Stimulated activated CD4-positive, alpha-beta T cell treated with anti-CD3 and anti-CD28 coated beads, Interleukin-1b, Interleukin-23, amount 100 ng/mL, for 1 hour (primary cell): ENCODE measurements at places on chromosomes 11 and 22.

GRCh38 chr22:19356708-19357269 is 65.3 kb upstream of the CLTCL1 start:
- DNase-seq: no peak

DNA sequence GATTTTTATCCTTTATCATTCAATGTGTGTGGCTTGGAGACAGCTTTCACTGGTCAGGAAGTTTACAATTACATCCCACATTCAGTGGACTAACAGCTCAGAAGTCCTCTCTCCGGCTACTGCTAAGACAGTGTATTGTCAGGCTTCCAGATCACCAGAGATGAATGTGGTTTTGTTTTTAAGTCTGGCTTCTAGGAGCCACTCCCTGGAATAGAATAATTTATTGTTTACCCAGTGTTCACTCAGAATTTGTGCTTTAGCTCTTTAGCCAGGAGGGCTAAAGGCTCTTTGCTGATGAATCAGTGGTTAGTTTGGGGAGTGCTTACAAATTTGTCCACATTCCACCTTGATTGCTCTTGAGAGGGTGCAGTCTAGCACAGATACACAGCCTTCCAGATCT is 26.5 kb downstream of the TRIM77 start:
- no peak for DNase-seq

DNA sequence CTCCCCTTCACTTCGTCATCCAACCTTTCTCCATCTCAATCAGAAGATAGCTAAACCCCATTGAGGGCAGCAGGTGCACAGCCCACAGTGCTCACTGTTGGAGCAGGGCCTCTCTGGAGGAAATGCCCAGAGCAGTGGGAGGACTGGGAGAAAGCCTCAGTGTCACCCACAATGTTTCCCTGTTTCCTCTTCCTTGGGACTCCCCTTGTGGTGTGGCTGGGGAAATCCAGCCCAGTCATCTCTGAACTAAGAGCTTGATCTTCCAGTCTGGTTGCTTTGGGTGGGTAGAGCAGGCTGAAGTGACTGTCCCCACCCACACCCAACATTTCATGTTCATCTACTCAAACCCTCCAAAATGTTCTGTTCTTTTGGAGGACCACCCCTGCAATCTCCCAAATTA is 29.8 kb upstream of the EED start:
- peak; percentile 34 for DNase-seq

DNA sequence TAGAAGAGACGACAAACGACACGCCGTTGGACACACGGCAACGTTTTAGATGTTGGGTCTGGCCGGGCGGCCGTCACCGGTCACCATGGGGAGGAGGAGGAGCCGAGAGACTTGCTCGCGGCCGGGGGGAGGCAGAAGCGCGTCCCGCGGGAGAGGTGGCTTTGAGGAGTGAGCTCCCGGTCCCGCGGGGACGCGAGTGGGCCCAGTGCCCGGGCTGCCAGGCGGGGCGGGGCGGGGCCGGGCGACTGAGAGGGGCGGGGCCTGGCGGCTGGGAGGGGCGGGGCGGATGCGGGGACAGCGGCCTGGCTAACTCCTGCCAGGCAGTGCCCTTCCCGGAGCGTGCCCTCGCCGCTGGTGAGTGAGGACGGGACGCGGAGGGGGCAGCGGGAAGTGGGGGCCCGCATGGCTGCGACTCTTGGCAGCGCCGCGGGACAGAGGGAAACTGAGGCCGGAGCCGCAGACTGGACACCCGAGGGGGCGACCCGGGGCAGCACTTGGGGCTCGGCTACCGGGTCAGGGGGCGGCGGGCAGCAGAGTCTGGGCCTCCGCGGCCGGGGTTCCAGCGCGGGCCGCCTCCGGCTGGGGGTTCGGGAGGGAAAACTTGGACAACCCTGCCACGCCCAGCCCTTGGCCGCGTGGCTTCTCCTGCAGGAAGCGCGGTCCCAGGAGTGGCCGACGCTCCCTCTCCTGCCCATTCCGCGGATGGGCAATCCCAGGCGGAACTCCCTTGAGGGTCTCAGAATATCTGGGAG is at the start of gene TSPO:
TSS of gene TSPO (plus strand) at position 309 of the 752 bp plus-strand sequence. CDS start 7,680 bp downstream, outside the sequence.
- peak; percentile 23 for DNase-seq

GRCh38 chr22:19477321-19478044 is 1.5 kb downstream of the UFD1 start:
- DNase-seq: no peak

DNA sequence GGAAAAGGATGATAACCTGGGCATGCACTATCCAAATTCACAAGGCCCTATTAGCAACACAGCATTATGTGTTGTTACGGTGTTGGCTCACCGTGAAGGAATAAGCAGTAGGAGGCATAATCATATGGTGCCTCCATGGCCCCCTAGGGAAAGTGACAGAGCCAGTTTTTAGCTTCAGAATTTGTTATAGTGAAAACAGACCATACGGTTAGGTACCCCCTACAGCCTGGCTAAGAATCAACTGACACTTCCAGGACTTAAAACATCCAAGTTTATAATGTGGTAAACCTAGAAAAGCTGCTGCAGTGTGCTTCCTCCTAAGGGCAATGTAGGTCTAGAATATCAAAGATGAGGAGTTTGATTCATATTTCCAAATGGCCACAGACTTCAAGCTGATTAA is 30.4 kb downstream of the KIF18A start:
- no peak for DNase-seq

GRCh38 chr11:72468289-72468688 is 34.0 kb upstream of the CLPB start:
- no peak for DNase-seq

- DNase-seq: no peak
Observed at GRCh38 chr11:975827-976226, 50.2 kb downstream of the AP2A2 start.

DNA sequence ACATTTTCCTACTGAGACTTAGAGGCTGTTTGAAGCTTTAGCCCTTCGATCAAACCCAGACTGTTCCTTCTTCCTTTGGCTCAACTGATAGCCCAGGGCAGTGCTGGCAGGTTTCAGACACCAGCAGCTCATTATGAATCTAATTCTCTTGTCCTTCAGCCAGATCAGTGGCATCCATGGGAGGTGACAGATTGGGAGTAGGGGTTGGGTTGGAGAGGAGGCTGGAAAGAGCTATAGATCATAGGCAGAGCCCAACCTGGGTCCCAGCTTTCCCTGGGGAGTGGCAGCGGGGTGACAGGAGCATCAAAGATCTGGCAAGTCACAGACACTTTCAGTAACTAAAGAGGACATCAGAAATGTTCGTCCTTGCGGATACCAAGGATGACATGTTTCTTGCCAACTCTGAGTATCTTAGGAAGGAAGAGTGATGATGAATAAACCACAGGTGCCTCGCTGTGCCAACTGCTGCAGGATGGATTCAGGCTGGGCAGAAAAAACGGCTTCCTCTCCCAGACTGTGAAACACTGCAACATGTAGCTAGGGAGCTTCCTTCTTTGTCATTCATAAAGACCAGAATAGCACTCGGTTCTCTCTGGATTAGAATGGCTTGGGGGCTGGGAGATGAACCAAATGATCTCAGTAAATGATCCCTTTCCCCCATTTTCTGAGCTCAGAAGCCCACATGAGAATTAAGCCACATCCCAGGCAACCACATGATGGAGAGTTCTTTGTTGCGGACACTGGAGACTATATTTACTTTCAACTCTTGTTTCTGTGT is 19.1 kb downstream of the ABCC8 start:
- DNase-seq: no peak
